Hematopoietic multipotent progenitor cell treated with erythropoietin and hydrocortisone succinate and interleukin-3 and kit ligand, for 8 days (in vitro differentiated cells): ENCODE measurements at places on chromosomes 5 and 9.

DNA sequence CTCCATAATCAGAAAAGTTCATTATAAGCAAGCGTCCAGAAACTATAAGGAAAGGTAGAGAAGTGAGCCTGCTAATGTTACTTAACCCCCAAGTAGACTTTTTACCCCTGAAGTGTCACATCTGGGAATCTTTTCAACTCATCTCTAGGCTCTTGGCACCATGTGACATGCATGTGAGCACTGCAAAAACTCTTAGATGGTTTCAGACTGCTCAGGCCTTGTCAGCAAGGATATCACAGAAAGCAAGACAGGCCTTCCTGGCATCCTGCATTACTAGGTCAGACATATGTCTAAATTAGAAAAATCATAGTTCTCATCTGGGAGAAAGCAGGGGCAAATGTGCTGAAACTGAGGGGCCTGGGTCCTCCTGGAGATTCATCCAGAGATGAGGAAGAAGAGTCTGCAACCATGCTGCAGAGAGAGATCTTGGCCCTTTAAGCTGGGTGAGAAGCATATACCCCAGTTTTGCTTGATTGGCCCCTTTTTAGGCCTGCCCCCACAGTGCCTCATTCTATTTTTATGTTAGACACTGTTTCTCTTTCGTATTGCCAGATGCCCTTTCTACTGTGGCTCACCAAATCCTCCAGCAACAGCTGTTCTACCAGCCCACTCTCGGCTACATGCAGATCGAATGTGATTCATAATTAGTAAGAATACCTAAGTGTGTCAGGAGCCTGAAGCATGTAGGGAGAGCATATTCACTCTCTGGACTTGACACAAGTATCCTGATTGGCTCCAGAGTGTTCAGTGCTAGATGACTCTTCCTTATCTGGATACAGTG, 19.0 kb downstream of the TMEM8B start:
- DNase-seq = no peak

GRCh38 chr9:79615038-79615437, 43.3 kb downstream of the TLE4 start:
- no peak for DNase-seq

DNA sequence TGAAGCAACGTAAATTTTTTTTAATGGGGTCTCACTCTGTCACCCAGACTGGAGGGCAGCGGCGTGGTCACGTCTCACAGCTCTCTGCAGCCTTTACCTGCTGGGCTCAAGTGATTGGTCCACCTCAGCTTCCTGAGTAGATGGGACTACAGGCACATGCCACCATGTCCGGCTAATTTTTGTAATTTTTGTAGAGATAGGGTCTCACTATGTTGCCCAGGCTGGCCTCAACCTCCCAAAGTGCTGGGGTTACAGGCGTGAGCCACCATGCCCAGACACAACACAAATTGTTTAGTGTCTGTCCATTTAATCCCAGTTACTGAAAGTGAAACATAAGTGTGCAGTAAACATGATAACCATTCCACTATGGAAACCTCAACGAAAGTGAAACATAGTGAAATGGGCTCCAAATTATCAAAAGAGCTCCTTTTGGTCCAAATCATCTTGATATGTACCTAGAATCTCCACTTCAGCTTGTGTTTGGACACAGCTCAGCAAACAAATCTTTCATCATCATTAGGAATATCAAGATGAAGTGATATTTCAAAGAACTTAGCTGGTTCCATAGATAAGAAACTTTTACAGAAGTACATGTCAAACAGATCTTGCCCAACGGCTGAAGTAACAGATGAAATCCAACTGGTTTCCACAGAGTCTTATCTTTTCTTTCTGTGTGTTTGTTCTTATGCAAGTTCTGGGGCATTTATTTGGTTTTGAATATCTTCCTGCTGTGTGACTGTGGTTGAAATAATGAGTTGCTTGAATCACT, 41.2 kb upstream of the PLPP1 start:
- peak; percentile 59 for DNase-seq

DNA sequence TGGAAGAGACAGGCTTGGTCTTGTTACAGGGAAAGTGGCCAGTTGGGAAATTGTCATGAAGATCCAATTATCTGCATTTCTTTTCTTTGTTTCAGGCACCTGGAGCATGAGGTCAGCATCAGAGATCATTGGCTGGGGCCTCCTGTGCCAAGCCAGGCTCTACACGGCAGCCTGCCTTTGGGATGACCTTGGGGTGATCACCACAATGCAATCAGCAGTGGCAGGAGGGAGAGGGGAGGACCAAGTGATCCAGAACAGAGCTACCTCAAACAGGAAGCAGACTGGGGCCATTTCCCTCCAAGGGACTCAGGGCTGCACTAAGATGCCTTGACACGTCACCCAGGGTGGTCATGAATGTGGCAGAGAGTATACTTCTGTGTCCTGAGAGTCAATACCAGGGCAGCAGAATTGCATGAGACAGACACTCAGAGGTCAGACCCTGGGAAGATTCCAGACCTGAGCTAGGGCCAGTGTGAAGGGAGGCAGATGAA, 8.9 kb downstream of the SMIM23 start:
- no peak for DNase-seq

GRCh38 chr5:114362197-114362976, 517 bp downstream of the KCNN2 start:
- DNase-seq = no peak

DNA sequence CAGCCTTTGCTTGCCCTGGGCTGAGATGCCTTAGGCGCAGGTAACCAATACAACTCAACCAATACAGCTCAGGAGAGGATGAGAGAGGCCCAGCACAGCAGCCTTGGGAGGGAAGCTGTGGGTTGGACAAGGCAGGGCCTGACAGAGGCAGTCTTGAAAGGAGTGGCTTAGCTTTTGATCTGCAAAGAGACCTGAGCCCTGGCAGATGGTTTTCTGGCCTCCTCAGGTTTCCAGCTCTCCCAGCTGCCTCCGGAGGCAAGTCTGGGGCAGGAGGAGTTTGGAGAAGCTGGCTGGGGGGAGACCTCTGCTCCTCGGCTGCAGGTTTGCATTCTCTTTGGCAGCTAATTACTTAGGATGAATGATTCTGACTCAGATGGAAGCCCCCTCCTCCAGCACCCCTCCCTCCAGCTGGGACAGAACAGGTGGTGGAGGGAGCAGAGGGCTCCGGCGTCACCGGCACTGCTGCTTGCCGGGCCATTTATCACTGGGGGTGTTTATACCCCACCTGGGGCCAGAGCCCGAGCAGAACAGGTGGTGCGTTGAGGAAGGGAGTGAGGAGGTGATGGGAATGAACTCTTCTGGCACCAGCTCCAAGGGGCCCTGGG, 50.8 kb downstream of the TSPAN17 start:
- DNase-seq = no peak

GRCh38 chr5:170046241-170046640, 59.5 kb upstream of the FOXI1 start:
- no peak for DNase-seq

DNA sequence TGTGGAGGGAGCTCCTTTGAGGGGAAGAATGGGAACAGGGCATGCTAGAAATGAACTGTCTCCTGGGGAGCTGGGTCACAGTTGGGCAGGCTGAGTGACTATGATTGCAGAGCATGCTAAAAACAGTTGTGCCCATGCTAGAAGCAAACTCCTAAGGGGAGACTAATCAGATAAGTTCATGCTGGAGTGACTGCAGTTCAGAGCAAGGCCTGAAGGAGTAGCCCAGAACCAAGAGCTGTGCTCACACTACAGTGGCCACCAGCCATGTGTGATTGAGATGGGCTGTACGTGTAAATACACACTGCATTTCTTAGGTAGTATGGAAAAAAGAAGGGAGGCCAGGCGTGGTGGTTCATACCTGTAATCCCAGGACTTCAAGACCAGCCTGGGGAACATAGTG, 10.3 kb upstream of the AK1 start:
- DNase-seq = peak; percentile 79

DNA sequence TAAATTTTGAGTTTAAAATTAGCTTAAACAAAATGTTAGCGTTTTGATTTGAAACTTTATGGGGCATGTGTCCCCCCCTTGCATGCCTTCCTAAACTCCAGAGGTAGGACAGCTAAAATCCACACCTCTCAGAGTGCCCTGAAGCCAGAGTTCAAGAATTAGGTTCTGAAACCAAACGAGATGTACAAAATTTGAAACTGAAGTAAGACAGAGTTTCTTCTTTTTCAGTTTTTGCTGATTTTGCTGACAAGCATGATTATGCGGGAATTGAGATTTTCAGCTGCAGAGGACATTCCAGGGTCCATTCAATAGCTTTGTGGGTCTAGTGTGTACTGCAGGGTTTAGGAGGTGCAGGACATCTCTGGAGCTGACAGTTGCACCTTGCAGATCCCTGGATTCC, 17.1 kb upstream of the LOX start:
- DNase-seq = no peak

DNA sequence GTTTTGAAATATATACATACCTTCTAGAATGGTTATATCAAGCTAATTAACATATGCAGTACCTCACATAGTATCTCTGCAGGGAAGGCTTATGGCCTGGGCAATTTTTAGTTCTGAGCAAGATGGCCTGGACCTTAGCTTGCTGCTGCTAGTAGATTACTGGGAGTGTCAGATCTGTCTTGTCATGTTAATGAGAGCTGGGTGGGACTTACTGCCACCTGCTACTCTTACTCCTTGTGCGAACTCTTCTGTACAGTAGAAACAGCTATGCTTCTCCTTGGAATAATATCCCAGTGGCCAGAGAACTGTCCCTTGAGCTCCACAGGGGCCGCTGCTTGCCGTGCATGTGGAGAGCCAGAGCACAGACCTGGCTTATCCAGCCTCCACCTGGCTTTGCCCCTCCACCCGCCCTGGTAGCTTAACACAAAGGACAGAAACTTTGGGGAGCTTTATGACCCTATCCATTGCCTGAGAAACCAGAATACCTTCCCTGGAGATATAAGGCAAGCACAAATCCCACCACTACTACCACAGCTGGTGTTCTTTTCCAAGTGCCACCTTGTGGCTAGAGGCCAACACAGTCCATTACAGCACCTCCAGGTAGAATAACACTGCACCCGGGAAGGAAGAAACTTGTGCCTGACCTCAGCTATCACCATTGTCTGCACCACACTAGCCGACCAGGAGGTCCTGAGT, 74.4 kb upstream of the RUSC2 start:
- DNase-seq = no peak

GRCh38 chr5:150214289-150214688, 24.4 kb downstream of the SLC6A7 start:
- DNase-seq = no peak

DNA sequence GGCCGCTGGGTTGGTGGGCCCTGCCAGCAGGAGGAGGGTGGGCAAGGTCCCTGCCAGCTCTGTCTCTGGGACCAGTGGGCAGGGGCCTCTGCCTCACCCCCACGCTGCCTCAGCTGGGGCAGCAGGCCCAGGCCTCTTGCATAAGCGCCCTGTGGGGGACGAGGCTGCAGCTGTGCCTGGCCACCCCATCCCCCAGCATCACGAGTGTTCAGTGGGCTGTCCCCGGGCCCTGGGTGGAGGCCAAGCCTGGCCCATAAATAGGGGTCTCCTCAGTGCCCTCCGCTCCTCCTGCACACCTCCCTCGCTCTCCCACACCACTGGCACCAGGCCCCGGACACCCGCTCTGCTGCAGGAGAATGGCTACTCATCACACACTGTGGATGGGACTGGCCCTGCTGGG, at the start of gene PTGDS:
PTGDS (plus strand) TSS at position 282 of the 400 bp plus-strand sequence; CDS start at position 357, 75 bp downstream.
- DNase-seq = no peak

GRCh38 chr5:142678529-142678928, 7.4 kb downstream of the FGF1 start:
- no peak for DNase-seq

DNA sequence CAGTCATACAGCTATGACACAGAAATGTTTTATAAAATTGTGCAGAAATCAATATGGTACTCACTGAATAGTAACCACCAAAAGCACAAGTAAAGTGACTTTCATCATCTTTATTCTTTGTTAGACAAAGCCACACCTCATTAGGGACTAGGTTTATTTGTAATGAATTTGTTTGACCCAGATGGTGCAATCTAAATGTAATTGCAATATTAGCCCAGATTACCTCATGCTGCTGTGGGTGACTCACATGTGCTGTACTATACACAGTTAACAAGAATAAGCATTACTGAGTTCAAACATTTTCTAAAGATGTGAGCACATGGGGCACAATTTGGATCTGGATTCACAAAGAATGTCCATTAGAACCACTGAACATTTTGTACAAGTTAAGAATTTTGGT, 759.3 kb upstream of the TYRP1 start:
- no peak for DNase-seq

DNA sequence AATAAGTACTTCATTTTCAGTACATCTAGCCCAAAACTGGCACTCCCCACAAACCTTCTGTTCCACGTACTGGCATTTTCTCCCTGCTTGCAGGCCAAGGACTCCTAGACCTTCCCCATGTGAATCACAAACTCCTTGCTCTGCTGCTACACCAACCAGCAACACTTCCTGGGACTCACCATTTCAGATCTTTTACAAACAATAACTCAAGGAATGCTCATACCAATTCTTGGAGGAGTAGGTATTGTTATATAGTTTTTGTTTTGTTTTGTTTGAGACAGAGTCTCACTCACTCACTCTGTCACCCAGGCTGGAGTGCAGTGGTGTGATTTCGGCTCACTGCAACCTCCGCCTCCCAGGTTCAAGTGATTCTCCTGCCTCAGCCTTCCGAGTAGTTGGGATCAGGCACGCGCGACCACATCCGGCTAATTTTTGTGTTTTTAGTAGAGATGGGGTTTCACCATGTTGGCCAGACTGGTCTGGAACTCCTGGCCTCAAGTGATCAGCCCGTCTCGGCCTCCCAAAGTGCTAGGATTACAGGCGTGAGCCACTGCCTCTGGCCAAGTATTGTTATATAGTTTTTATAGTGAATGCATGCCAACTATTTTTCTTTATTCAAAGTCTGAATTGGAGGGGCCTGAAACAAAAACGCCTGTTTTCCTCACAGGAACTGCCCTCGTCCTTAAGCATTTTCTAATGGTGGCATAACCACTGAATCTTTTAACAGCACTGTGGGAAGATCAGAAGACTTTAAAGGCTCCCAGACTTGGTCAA, 210.8 kb downstream of the TSSK1B start:
- no peak for DNase-seq

- DNase-seq = no peak
These were observed 151.0 kb downstream of the CACNA1B start for GRCh38 chr9:138028596-138028995.

GRCh38 chr5:113682497-113683136, 169.1 kb downstream of the YTHDC2 start:
- no peak for DNase-seq
